Neural progenitor cell (in vitro differentiated cells): ENCODE measurements at places on chromosomes 16 and 17. TPM values are rescaled to one million over a fixed set of nuclear protein-coding genes. Genes with fewer than 3 reads are reported as not detected.
A peak's percentile ranks its signal among the peaks of the same experiment; 100 is the strongest.

GRCh38 chr16:53492503-53492902 is 10.5 kb downstream of the AKTIP start:
- DNase-seq, result no peak

DNA sequence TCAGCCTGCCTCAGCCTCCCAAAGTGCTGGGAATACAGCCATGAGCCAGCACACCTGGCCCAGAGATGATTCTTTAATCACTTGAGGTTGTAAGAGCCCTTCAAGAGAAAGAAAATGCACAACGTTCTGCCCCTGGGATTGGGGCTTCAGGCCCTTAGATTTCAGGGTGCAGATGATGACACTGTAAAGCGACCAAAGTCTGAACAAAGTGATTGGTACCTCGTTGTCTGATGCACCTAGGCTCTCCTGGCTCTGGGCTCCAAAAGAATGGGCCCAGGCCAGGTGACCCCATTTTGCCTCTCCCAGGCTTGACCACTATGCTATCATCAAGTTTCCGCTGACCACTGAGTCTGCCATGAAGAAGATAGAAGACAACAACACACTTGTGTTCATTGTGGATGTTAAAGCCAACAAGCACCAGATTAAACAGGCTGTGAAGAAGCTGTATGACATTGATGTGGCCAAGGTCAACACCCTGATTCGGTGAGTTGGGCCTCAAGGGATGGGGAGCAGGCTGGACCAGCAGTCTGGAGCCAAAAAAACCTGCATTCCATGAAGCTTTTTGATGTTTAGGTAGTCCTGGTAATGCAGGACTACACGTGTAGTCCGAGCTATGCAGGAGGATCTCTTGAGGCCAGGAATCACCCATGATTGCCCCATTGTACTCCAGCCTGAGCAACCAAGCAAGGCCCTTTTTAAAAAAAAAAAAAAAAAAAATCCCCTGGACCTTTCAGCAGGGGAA is 2.8 kb downstream of the RPL23A start:
- no peak for DNase-seq

DNA sequence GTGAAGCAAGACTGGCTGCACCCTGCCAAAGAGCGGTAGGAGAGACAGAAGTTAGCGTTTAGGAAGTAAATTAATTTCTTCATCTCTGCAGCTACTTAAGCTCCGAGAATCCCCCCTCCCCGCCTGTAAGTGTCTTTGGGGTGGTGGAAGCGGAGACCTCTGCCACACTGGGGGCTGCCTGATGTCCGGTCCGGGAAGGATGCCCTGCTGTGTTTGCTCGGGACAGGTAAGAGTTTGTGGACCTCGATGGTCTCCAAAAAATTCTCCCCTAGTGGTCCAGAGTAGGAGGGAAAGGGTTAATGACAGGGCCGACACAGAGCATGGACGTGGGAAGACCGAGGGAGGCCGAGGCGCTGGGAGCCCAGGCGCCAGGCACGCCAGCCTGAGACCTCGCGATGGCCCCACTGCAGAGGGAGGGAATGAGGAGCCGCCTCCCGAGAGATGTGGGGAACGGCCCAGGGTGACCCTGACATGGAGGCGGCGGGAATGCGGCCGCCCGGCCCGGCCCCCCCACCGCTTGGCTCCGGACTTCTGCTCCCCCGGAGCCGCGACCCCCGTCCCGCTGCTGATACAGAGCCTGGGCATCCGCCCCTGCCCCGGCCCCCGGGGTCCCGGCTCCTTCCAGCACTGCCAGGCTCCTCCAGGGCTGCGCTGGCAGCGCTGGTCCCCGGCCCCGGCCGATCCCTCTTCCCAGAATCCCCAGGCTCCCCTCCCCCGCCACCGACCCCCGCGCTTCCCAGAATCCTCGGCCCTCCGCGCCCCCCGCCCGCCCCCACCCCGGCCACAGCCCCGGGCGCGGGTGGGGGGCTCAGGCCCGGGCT is 680 bp downstream of the ZNF629 start:
- DNase-seq, result peak; percentile 71

DNA sequence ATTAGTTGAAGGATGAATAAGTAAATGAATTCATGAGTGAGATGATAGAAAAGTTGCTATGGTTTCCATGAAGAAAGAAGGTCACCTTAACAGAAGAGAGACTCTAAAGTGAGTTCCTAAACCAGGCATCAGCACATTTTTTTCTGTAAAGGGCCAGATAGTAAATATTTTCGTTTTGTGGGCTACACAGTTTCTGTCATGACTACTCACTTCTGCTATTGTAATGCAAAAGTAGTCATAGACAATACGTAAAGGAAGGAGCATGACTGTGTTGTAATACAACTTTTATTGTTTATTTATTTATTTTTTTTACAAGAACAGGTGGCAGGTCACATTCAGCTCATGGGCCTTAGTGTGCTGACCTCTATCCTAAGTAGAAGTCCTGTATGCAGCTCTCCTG is 426.1 kb upstream of the DYNLRB2 start:
- DNase-seq, result no peak

- DNase-seq, result peak; percentile 80
Observed at GRCh38 chr16:16861546-16861945, 482.6 kb downstream of the NPIPA7 start.

DNA sequence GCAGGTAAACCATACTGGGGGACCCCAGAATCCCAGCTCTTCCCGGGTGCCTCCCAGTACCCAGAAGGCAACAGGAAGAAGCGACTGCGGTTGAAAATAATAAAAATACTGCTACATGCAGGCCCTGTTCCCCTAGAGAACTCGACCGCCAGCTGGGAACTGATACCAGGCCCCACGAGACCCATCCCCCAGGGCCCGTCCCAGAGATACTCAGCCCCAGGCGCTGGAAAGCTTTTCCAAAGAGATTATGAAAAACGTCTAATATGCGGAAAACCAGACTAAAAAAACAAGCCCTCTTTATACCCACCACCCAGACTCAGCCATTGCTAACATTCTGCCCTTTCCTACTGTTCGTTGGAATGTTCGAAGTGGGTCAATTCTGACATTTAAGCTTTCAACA is 12.9 kb upstream of the MEAK7 start:
- no peak for DNase-seq

DNA sequence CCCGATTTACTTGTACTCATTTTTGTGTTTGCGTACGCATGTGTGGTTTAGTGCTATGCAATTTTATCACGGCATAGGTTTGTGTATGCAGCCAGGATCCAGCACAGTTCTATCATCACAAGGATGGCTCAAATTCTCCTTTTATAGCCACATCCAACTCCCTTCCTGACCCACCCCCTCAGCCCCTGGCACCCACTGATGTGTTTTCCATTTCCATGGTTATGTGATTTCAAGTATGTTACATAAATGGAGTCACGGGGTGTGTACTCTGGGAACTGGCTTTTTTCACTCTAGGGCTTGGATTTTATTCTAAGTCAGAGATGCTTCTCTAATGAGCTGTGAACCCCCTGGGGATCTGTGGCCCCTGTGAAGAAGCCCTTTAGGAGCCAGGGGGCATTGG is 16.8 kb downstream of the IL4R start:
- no peak for DNase-seq

DNA sequence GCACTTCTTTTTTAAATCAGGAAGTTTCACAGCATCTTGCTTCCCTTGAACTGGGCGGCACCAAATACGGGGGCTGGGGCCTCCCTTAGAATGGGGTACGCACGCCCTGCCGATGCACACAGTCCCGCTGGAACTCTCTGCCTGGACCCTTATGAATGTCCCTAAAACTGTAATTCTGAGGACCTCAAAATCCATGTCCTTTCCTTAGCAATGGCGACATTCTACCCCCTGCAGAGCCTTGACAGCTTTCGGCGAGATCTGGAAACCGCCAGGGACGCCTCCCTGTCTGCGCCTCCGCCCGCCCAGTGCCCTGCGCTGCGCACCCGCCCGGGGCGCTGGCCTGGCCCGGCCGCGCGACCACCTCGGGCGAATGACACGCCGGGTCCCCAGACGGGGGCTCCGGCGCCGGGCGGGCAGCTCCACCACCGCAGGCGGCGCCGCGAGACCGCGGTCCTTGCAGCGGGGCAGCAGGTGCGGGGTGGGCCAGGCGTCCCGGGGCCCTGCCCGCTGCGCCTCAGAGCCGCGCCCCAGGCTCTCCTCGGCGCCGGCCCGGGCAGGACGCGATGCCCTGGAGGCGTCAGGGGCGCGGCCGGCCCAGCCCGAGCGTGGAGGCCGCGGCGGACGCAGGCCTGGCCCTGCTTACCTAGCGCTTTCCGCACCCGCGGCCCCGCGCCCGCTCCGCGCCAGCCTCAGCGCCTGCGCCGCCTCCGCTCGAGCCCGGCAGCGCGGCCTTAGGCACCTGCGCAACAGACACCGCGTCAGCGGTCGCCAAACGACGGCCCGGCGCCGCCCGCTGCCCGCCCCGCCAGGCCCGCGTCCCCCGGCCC is 548 bp downstream of the HAGH start:
- peak; percentile 91 for DNase-seq

DNA sequence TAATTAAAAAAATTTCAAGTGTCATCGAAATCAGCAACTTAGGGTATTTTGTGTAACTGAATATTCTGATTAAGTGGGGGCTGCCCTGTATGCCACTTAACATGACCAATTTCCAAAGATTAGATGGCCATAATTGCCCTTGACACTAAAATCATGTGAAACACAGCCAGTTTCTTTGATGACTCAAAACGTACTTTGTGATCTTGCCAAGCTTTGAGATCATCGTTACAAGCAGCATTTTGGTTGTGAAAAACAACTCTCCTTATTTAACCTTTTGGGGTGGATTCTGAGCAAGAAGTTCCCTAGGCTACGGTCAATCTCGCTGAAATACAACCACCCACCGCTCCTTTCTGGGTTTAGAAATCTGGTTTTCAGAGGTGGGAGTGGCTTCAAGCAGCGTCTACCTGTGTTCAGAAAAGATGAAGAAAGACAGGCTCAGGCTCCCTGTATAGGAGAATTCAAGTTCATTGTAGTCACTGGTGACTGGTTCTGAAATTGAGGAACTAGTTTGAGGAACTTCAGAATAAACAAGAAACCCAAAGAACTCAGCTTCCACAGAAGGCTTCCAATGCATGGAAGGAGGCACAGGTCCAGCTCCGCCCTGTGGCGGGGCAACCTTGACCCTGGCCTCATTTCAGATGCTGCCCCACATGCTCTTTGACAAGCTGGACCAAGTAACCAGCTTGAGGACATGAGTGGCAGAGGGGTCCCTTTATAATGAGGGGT is 9.4 kb downstream of the MAP3K14 start:
- DNase-seq, result no peak

DNA sequence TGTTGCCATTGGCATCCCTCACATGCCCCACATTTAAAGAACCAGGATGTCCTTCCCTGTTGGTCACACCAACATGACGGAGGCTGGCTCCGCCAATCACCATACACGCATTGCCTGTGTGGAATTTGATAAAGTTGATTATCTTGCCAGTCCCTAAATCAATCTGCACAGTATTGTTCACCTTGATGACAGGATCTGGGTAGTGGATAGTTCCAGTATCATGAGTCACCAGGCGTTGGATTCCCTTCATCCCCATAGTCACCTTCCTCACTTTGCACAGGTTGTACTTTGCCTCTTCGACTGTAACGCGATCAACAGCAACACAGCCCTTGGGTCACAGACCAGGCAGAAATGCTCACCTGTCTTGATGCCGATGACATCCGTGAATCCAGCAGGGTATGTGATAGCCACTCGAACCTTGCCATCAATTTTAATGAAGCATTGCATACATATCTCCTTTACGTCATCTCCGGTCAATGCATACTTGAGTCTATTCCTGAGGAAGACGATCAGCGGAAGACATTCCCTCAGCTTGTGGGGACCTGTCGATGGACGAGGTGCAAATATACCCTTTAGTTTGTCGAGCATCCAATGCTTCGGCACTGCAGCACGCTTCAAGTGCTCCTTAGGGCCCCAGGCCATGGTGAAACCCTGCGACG is 14.2 kb downstream of the CTRB2 start:
- DNase-seq, result no peak

The NDUFAF8 gene
- total RNA-seq, result 29.8 and 34.7 TPM in 2 replicates

The IL17C gene
- not detected in 2 replicates for total RNA-seq

The SDK2 gene
- total RNA-seq, result 15.3 and 39.9 TPM in 2 replicates

The WDR90 gene
- 9.3 and 33.4 TPM in 2 replicates for total RNA-seq

The GINS2 gene
- 47.9 and 51.9 TPM in 2 replicates for total RNA-seq

The EPX gene
- total RNA-seq, result not detected in 2 replicates

The TUBB3 gene
- 41.4 and 107 TPM in 2 replicates for total RNA-seq

The DUSP14 gene
- total RNA-seq, result 17.3 and 21.6 TPM in 2 replicates

The LASP1 gene
- total RNA-seq, result 45.2 and 85.1 TPM in 2 replicates

The TMEM235 gene
- 0.09 TPM in 1 of 2 replicates, not detected in the other for total RNA-seq

The ZFPM1 gene
- total RNA-seq, result 0.36 and 0.96 TPM in 2 replicates

The CTRB1 gene
- total RNA-seq, result not detected in 2 replicates

The TBC1D3D gene
- total RNA-seq, result 0.06 TPM in 1 of 2 replicates, not detected in the other

The PSMD7 gene
- total RNA-seq, result 74.5 and 127 TPM in 2 replicates
